Gastrocnemius medialis (tissue), 4 donors: ENCODE measurements at places on chromosomes 3 and 15.

DNA sequence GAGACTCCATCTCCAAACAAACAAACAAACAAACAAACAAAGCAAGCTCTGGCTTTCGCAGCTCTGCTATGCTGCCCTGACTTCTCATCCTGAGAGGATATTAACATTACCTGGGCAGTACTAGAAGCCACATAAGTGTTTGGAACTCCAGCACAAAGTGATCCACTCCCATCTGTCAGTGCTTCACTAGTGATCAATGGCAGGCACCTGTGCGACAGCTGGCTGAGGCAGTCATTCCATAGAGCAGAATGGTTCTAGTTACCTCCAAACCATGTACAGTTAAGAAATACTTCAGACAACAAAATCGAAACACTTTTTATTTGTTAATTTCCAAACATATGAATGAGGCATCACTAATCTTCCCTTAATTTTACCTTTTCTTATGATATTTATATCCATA lies 2.8 kb upstream of the MB21D2 start:
- H3K4me1 ChIP-seq = peaks cover 16% of the 10 kb centered on the region
- H3K4me3 ChIP-seq = no peak overlapping the region
- no peak for DNase-seq
- H3K36me3 ChIP-seq = no peaks in the 10 kb centered on the region

DNA sequence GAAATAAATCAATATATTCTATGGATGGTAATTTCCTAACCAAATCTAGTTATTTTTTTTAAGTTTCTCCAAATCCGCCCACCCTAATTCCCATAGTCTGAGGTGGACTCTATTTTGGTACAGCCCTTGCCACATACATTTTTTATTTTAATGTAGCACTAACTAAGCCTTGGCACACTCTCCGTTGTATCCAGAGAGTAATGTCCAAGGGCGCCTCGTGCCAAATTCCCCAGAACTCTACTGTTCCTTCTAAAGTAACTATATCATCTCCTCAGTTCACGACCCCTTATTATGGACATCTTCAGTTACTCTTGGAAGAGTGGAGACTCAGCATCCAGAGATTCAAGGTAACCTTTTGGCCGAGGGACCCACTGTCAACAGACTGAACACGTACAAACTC lies 1.3 kb downstream of the VGLL3 start:
- peaks cover 30% of the 10 kb centered on the region for H3K27me3 ChIP-seq
- H3K27ac ChIP-seq = peak overlapping the region; percentile 72
- H3K4me3 ChIP-seq = peak overlapping the region; percentile 49
- no peaks in the 10 kb centered on the region for H3K36me3 ChIP-seq
- H3K4me1 ChIP-seq = peaks cover 4% of the 10 kb centered on the region

GRCh38 chr15:68341760-68342725 lies 64.5 kb downstream of the FEM1B start:
- no peaks in the 10 kb centered on the region for H3K27me3 ChIP-seq
- H3K4me3 ChIP-seq = no peak overlapping the region
- peak; percentile 41 for DNase-seq
- no peaks in the 10 kb centered on the region for H3K36me3 ChIP-seq
- peak overlapping the region; percentile 72 for H3K27ac ChIP-seq

DNA sequence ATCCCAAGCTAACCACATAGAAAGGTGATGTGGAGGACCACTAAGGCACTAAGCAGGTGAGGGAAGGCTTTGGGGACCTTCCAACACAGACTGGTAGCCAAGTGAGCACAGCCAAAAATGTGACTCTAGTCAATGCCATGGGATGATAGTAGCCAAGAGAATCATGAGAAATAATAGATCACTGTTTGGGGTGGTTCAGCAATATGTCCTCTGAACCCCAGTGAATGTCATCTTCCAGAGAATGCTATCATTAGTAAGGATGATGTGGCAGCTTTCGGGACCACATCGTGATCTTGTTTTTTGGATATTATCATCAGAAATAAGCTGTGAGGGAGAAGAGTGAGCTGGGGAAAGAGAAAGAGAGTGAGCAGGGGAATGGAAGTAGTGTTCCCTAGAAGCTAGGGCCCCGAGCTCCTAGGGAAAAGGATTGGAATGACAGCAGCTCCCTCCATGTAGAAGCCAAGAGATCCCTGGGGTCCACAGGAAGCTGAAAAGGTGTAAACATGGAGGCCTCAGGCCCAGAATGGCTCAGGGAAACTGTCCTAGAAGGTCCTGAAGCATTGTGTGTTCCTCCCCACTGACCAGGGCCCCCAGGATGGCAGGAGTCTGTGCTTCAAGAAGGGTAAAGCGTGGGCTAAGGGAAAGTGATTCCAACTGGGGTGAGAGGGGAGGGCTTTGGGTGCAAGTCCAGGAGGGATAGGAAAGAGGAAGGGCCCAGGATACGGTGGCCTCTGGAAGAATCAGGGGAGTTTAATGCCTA lies 56.6 kb upstream of the KLF13 start:
- DNase-seq = peak; percentile 4
- no peak overlapping the region for H3K27ac ChIP-seq
- no peaks in the 10 kb centered on the region for H3K27me3 ChIP-seq
- peaks cover 15% of the 10 kb centered on the region for H3K4me1 ChIP-seq
- no peaks in the 10 kb centered on the region for H3K36me3 ChIP-seq
- no peak overlapping the region for H3K4me3 ChIP-seq

DNA sequence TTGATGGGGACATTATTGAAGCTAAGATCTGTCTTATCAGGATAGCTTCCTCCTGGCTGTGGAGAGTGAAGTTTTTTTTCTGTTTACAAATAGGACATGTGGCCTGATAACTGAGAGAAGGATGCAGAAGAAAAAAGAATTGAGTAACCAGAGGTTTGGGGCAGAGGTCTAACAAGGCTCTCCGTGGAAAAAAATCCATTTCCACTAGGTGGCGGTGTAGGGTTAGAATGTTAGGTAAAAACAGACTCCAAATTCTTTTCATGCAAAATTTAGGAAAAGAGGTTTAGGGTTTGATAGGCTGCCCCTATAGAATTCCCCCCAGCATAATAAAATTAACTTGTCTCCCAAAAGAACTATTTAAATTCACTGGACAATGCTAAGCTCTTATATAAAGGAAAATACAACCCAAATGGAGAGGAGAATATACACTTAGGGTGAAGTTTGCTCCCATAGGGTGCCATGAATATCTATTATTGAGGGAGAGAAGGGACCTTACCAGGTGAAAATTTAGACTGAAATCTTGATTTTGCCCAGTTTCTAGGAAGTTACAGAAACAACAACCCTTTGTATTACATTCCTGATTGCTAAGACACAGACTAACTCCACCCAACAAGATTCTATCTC lies 1560.4 kb downstream of the OTOL1 start:
- no peaks in the 10 kb centered on the region for H3K27me3 ChIP-seq
- H3K4me1 ChIP-seq = no peaks in the 10 kb centered on the region
- no peak for DNase-seq
- no peak overlapping the region for H3K27ac ChIP-seq
- H3K36me3 ChIP-seq = no peaks in the 10 kb centered on the region

DNA sequence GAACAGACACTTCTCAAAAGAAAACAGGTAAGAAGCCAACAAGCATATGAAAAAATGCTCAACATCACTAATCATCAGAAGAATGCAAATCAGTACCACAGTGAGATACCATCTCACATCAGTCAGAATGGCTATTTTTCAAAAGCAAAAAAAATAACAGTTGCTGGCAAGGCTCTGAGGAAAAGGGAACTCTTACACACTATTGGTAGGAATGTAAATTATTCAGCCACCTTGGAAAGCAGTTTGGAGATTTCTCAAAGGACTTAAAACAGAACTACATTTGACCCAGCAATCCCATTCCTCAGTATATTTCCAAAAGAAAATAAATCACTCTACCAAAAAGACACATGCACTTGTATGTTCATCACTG lies 95.6 kb downstream of the APBA2 start:
- H3K36me3 ChIP-seq = no peaks in the 10 kb centered on the region
- no peak overlapping the region for H3K27ac ChIP-seq
- H3K4me1 ChIP-seq = no peaks in the 10 kb centered on the region
- no peak for DNase-seq
- no peak overlapping the region for H3K4me3 ChIP-seq

DNA sequence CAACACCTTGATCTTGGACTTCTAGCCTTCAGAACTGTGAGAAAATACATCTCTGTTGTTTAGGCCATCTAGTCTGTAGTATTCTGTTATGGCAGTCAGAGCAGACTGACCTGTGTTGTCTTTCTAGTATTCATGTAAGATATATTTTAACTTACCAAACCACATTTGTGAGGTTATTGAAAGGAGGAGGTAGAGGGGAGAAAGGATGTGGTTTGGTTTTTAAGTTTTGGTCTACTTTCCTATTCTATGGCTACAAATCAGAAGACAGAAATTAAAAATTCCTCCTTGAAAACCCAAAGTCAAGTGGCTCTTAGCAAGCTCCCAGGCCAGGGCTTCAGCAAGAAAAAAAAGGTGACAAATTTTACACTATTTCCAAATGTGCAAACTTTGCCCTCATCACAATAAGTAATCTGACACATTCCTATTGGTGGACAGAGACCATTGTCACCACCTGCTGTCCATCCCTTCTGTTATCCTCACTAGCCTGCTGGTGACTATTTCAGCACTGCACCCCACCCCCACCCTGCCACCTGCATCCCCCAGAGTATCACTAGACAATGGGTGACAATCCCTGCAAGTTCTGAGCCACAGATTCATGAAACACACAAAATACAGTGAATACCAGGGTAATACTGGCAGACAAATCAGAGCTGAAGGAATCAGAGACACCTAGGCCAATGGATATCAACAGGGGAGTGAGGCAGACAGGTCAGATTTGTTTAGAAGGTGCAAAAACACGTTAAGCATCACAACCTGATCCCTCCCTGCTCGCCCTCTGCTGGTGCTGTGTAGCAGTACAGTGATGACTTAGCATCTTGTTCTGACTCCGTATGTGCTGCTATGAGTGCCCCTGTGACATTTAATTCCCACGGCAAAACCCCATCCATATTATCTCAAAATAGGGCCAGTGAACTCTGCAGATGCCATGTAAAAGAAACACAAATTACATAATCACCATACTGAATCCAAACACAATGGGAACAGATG lies 79.0 kb upstream of the DCLK3 start:
- no peak overlapping the region for H3K27ac ChIP-seq
- no peak overlapping the region for H3K4me3 ChIP-seq
- no peaks in the 10 kb centered on the region for H3K36me3 ChIP-seq
- no peaks in the 10 kb centered on the region for H3K27me3 ChIP-seq
- no peak for DNase-seq

GRCh38 chr3:30426293-30426993 lies 180.0 kb upstream of the TGFBR2 start:
- peak; percentile 67 for DNase-seq
- H3K4me3 ChIP-seq = no peak overlapping the region
- no peaks in the 10 kb centered on the region for H3K36me3 ChIP-seq
- no peak overlapping the region for H3K27ac ChIP-seq
- H3K27me3 ChIP-seq = no peaks in the 10 kb centered on the region

- H3K27me3 ChIP-seq = no peaks in the 10 kb centered on the region
- H3K4me1 ChIP-seq = no peaks in the 10 kb centered on the region
- H3K4me3 ChIP-seq = no peak overlapping the region
- no peak for DNase-seq
- no peaks in the 10 kb centered on the region for H3K36me3 ChIP-seq
- no peak overlapping the region for H3K27ac ChIP-seq
These were observed 5.3 kb upstream of the LIPC start for GRCh38 chr15:58426501-58426900.

DNA sequence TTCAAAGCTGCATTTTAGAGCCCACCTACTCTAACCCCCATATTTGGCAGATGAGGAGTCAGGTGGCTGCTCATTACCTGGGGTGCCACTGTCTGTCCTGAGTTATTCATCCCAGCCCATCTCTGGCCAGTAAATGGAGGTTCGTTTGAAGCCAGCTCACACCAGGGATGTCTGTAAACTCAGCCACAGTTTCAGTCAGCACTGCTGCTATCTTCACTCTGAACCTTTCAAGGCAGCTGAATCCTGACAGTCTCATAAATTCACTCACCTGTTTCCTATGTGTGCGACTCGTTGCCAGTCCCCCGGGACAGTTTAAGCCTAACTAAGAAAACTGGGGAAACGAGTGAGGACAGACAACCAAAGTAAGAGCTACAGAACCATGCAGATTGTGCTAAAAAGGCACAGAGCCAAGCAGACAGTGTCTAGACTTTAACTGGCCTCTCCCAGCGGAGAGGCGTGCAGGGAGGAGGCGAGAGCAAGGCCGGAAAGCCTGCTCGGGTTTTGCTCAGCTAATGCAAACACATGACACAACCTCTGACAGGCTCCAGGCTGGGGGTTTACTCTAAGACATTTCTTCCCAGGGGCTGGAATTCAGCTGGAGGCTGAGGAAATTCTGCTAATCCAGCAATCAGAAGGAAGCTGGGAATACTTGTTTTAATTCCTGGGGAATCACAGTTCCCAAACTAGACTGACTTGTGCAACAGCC lies 12.0 kb downstream of the FSTL1 start:
- no peak overlapping the region for H3K4me3 ChIP-seq
- H3K27ac ChIP-seq = no peak overlapping the region
- H3K27me3 ChIP-seq = no peaks in the 10 kb centered on the region
- H3K4me1 ChIP-seq = peaks cover 8% of the 10 kb centered on the region

DNA sequence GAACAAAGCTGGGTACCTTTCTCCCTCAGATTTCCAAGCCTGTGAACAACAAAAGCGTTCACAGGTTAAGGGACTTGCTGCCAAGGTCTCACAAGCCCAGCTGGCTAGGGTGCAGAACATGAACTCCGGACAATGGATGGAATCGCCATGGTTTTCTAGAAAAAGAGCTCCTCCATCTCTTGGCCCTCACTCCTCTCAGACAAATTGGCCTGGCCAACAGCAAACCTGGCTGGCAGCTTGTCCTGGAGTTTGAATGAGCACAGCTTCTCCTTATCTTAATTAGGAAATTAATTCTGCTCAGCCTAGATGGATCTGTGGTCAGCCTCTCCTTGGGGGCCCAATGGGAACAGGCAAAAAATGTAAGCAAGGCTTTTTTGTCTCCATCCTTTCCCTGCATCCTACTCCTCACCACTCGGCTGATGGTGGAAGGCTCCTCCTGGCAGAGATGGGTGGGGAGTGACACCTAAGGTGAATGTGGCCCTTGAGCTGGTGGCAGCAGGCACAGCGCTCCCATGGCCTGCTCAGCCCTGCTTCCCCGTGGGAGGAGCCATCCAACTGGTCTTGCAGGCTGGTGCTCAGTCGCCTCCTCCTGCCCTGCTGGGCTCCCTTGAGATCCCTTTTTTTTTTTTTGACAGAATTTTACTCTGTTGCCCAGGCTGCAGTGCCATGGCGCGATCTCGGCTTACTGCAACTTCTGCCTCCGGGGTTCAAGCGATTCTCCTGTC lies 5.8 kb downstream of the KLHL25 start:
- no peak for DNase-seq
- no peaks in the 10 kb centered on the region for H3K36me3 ChIP-seq
- no peak overlapping the region for H3K4me3 ChIP-seq
- no peak overlapping the region for H3K27ac ChIP-seq
- no peaks in the 10 kb centered on the region for H3K27me3 ChIP-seq
- peaks cover 45% of the 10 kb centered on the region for H3K4me1 ChIP-seq

GRCh38 chr3:109923431-109923830 lies 586.1 kb upstream of the DPPA4 start:
- H3K27me3 ChIP-seq = no peaks in the 10 kb centered on the region
- H3K36me3 ChIP-seq = no peaks in the 10 kb centered on the region
- no peak overlapping the region for H3K27ac ChIP-seq
- no peak for DNase-seq
- no peak overlapping the region for H3K4me3 ChIP-seq
